Muscle of leg (tissue), 16 donors: ENCODE measurements at places on chromosomes 11 and 22. TPM values are rescaled to one million over a fixed set of nuclear protein-coding genes. Genes with fewer than 3 reads are reported as not detected.

GRCh38 chr11:6747097-6747668, 24.6 kb downstream of the OR2AG2 start:
- no peak for DNase-seq

DNA sequence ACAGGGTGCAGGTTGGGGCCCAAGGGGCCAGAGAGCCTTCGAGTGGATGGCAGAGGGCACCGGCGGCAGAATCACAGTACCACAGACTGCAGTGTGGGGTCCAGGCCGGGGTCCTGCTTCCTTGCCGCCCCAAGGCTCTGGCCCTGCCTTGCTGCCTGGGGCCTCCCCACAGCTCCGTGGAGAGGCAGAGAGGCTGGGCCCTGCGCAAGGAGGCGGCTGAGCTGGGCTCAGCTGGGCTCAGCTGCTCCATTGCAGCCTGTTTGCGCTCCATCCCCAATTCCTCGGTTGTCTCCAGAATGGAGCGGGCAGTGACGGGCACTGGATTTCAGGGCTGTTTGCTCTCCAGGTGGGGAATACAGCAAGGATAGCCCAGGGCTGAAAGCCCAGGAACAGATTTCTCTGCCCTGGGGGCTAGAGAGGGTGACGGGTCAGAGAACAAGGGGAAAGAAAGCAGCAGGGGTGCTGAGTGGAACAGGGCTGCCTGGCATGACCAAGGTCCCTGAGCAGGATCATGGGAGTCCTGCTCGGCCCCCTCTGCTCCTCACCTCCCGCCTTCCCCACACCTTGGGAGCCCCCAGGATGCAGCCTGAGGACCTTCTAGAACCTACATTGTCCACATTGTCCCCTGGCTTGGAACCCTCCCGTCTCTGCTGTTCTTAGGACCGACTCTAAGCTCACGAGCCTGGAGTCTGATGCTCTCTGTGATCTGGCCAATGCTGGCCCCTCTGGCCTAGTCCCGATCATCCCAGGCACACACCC, 18.9 kb downstream of the MRGPRG start:
- no peak for DNase-seq

- peak; percentile 60 for DNase-seq
Measured at GRCh38 chr22:28279888-28280287, 360.8 kb upstream of the PITPNB start.

- no peak for DNase-seq
Measured at GRCh38 chr11:94652735-94653284, 85.6 kb downstream of the PIWIL4 start.

DNA sequence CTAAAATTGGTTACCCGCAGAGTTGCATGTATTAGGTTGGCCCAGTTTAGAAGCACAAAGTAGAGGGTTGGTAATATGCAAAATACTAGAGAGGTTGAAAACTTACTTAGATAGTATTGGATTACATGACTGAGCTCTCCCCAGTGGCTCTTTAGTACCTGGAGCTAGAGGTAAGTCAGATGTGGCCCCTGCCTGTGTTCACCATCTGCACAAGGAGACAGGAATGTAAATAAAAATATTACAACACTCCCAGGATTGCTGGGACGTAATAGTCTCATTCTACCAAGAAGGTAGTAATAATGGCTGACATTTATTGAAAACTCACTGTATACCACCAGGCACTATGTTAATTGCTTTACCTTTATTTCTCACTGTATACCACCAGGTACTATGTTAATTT, 129.6 kb downstream of the SLC17A6 start:
- no peak for DNase-seq

- DNase-seq: no peak
Measured at GRCh38 chr11:113728814-113729213, 22.7 kb upstream of the TMPRSS5 start.

DNA sequence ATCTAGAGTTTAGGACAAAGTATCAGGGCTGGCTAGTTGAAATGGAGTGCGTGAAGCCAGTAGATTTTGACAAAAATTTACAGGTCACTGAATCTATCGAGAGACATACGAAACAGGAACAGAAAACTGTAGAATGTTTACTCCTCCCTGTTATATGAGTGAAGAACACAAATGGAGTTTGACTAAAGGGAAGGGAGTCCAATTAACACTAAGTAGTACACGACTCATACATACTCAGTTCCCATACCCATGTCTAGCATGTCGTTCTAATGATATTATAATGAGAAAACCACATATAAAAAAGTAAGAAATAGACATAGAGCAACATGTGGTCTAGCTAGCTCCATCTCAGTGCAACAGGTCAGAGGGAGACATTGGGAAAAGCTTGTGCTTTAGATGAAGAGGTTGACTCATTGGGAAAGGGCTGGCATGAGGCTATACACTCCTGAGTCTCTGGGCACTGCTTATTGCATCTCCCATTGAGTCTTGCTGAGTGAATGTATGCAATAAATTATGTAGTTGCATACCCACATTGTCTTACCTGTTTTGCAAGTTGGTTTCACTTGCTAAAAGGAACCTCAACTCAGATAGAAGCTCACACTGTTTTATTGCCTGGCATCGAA, 43.5 kb downstream of the CD44 start:
- DNase-seq: no peak

- no peak for DNase-seq
Measured at GRCh38 chr11:12534549-12534948, 139.7 kb upstream of the TEAD1 start.

DNA sequence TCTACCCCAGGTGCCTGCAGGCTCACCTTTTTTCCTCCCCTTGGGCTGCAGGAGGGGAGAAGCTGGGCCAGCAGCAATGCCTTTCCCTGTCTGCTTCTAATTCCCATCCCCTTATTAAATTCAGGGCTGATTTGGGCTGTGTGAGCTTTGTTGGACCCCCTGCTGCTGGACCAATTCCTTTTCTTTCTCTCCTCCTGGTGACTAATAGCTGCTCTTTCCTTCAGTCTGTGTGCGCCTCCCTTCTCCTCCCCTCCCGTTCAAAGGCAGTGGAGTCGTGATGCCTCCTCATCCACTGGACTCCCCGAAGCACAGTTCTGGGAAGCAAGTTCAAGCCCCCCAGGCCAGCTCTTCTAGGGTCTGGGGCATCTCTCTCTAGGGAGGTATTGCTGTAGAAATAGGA, 567.9 kb upstream of the CADM1 start:
- DNase-seq: no peak

DNA sequence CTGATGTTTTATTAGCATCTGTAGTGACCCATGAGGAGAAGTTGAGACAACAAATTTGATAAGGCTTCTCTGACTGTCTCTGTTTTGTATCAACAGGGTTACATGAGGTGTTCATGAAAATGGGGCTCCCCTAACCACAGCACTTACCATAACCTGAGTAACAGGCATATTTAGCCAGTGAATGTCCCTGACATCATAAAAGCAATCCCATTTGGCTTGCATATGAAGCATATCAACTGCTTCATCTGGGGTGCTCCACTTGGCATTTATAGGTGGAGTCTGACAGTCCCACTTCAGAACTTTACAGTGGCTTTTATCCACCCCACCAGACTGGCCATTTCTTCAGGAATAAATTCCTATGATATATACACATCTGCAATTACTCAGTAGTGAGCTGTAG, 257.6 kb downstream of the LUZP2 start:
- no peak for DNase-seq

DNA sequence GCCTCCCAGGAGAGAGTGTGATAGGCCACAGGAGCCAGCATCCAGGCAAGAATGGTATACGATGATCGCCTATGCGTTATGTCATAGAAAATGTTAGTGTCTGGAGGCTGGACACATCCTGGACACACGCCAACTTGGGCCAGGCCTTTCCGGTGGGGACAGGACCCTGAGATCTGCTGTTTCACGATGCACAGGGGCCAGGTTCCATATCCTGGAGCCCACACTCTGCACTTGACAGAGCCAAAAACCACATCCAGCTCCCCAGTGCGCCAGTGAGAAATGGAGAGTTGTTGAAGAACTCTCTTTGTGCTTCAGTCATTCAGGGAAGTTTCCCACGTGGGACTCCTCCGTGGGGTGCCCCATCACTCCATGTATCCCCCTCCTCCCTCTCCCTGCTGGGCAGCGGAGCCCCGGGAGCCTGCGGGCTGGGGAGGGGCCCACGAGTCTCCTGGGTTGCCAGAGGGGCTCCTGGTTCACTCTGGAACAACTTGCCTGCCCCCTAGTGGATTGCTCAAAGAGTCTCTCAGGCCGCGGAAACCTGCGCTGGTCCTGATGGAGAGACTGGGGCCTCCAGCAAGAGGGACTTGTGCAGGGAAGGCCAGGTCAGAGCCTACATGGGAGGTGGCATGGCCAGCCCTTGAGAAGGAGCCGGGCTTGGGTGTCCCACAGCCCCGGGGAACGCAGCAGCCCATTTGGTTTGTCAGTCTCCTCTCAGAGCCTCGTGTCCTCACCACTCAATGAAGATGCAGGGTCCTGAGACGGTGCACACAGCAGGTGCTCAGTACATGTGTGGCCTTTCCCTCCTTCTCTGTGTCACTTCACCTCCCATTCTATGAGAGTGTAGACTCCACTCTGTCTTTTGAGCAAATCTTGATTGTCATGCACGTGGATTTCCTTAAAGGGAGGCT, 10.2 kb upstream of the LRRC32 start:
- peak; percentile 81 for DNase-seq

DNA sequence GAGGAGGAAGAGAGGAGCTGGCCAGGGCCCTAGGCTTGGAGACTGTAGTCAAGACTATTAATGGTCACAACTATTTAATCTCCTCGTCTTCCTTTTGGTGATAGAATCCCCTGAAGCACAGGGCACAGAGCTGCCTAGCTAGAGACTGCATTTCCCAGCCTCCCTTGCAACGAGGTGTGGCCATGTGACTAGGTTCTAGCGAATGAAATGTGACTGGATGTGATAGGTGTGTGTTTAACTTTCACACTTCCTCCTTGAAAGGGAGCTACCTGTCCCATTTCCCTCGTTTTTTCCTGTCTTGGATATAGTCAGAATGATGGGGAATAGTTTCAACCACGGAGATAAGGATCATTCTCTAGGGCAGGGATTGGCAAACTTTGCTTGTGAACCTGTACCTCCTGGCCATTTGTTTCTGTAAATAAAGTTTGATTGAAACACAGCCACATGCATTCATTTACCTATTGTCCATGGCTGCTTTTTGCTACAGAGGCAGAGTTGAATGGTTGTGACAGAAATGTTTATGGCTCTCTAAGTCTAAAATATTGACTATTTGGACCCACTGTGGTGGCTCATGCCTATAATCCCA, 313.5 kb downstream of the MIAT start:
- no peak for DNase-seq

DNA sequence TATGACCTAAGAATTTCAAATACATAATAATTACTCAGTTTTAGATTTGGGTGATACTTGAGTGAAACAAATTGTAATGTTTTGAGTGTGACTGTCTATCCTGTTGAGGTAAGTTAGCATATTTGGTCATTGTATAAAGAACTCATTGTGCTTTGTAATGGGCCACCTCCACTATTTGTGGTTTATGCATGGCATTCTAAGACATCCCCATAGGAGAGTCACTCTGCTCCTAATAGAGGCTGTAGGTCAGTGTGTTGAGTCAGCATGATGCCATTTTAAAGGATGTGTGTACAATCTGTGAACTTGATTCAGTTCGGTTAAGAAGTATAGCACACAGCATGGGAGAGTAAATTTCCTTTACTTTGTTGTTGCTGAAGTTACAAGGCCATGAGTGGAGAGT, 1112.4 kb downstream of the JRKL start:
- no peak for DNase-seq

Gene FGF3
- not detected for polyA plus RNA-seq

Gene TEX12
- not detected for polyA plus RNA-seq

Gene MIOX
- polyA plus RNA-seq: not detected

Gene LRRC74B
- polyA plus RNA-seq: 0.19 TPM

Gene P2RY6
- 1.1 TPM for polyA plus RNA-seq

Gene GDPD4
- polyA plus RNA-seq: not detected

Gene SLC7A4
- polyA plus RNA-seq: 0.89 TPM

Gene MMP13
- polyA plus RNA-seq: 0.09 TPM

Gene EFCAB6
- polyA plus RNA-seq: 1.2 TPM
